ENCODE measurements at places on chromosomes 3 and 15. TPM values are rescaled to one million over a fixed set of nuclear protein-coding genes. Genes with fewer than 3 reads are reported as not detected.

The KIF23 gene
- 79.8 TPM for total RNA-seq

The EOMES gene
- 0.71 TPM for total RNA-seq

The RMDN3 gene
- total RNA-seq: 21.9 TPM

The ITGB5 gene
- 419 TPM for total RNA-seq

The CAND2 gene
- total RNA-seq: 0.41 TPM

The ZNF80 gene
- total RNA-seq: not detected

The CCNB2 gene
- 99.0 TPM for total RNA-seq

The PIERCE2 gene
- total RNA-seq: 4.2 TPM

The ANKRD63 gene
- 0.40 TPM for total RNA-seq

The GPR149 gene
- not detected for total RNA-seq

The MASP1 gene
- not detected for total RNA-seq

The GMNC gene
- total RNA-seq: not detected

The ABHD17C gene
- total RNA-seq: 30.4 TPM

The AP3B2 gene
- 1.0 TPM for total RNA-seq

The OR5K2 gene
- not detected for total RNA-seq

The EPHB3 gene
- 0.26 TPM for total RNA-seq

The THRB gene
- 1.7 TPM for total RNA-seq

The ARL13B gene
- total RNA-seq: 12.0 TPM

The AADAC gene
- total RNA-seq: 15.8 TPM

The LARP6 gene
- total RNA-seq: 50.6 TPM

The FOXB1 gene
- total RNA-seq: not detected

The RLBP1 gene
- total RNA-seq: not detected

The COPS2 gene
- 61.1 TPM for total RNA-seq

The DNAJB8 gene
- total RNA-seq: not detected

The CKMT1A gene
- total RNA-seq: 2.9 TPM

The GOLGA6L24 gene
- total RNA-seq: not detected

The FGF12 gene
- 0.81 TPM for total RNA-seq

The ASB14 gene
- total RNA-seq: not detected

The TICRR gene
- total RNA-seq: 10.9 TPM

The LRRIQ4 gene
- total RNA-seq: not detected

The ASTE1 gene
- 5.7 TPM for total RNA-seq

The ACAN gene
- 0.90 TPM for total RNA-seq

The SCN5A gene
- total RNA-seq: 0.38 TPM

The RETNLB gene
- not detected for total RNA-seq
